ENCODE measurements at places on chromosomes 6 and 20.

DNA sequence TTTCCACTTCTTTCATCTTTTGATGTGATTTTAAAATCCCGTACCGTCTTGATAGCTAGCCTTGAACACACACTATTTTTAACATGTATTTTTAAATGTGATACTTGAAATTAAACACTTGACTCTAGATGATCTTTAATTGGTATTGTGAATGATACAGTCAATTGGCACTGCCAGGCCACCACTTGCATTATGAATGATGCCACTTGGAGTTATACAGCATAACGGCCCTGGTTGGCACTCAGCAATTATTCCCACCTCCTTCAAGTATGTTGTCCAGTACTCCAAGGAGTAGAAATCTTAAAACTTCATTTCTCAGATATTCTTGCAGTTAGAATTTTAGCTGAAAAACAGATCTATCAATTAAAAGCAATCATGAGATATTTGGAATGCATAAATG is 62.9 kb downstream of the TENT5A start:
- no peak for DNase-seq

GRCh38 chr20:49230561-49231133 is 11.4 kb downstream of the DDX27 start:
- no peak for DNase-seq

GRCh38 chr6:46407776-46408530 is 83.3 kb downstream of the RCAN2 start:
- DNase-seq = no peak

- DNase-seq = no peak
Observed at GRCh38 chr6:22026164-22026678, 270.6 kb downstream of the PRL start.

DNA sequence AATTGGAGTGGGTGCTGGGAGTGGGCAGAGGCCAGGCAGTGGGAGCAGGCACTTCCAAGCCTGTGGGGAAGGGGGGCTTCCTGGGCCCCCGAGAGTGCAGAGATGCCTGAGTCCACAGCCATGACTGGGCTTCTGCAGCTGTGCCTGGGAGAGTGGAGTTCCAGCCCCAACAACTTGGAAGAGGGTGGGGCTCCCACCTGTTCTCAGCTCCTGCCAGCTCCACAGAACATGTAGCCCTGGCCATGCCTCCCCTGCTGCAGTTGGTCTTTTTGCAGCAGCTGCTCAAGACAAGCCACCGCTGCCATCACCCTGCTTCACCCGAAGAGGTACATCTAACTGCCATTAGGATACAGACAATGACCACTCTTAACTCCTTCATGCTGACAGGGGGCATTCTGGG is 1092.3 kb downstream of the KHDRBS2 start:
- DNase-seq = no peak

DNA sequence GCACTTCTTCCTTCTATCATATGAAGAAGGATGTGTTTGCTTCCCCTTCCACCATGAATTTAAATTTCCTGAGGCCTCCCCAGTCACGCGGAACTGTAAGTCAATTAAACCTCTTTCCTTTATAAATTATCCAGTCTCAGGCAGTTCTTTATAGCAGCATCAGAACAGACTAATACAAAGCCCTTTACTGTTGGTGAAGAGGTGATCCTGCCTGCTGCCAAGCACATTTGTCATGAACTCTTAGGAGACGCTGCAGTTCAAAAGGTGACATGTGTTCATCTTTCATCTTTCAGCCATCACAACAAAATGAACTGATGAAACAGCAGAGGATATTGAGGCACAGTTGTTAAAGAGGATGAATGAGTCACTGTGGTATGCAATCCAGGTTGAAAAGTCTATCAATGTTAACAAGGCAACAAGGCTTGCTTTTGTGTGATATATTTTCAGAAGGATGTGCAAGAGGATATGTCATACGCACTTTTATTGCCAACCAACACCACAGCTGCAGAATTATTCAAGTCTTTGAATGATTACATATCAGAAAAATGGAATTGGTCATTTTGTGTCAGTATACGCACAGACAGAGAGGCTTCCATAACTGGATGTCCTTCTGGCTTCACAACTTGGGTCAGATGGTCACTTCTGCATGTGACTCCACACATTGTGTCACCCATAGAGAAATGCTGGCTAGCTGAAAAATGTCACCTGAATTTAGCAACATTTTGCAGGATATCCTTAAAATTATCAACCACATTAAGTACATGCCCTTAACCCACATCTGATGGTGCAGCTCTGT is 52.4 kb upstream of the PLN start:
- no peak for DNase-seq

DNA sequence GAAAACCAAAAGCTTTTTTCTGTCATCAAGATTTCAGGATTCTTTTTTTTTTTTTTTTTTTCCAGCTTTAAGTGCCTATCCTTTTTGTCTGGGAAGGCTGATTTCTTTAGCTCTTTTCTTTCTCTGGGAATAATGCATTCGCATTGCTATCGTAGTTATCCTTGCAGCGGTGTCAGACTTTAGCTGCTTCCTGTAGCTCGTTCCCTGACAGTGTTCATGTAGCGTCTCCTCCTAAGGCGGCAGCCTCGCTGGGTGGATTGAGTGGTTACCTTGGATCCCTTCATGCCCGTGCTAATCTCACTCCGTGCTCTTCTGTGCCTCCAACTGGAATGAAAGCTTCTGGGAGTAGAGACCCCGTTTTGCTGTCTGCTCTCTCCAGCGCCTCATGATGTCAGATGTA is 43.1 kb downstream of the UST start:
- DNase-seq = no peak

DNA sequence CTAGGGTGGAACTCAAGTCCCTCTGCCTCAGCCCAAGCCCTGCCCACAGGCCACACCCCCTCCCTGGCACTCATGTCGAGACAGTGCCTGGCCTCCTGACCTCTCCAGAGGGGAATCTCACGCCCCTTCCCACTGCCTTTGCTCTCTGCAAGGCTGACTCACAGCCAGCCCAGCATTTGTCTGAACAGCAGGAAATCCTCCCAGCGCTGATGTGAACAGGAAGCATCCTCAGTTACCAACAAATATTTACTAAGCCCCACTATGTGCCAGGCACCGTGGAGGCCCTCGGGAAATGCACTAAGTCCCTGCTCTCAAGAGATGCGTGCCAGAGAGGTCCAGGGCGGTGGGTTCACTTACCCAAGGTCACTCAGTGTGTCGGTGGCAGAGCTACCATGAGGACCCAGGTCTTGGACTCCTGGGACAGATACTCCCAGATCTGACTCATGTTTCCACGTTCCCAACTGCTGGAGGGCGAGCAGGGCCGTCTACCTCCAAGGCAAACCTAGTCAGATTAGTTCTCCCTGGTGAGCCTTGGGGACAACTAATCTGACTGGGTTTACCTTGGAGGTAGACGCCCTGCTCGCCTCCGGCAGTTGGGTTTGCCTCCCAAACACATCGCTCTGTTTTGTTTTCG is 7.8 kb downstream of the ADA start:
- peak; percentile 46 for DNase-seq

- DNase-seq = no peak
Observed at GRCh38 chr20:38905375-38905774, 20.8 kb upstream of the FAM83D start.

DNA sequence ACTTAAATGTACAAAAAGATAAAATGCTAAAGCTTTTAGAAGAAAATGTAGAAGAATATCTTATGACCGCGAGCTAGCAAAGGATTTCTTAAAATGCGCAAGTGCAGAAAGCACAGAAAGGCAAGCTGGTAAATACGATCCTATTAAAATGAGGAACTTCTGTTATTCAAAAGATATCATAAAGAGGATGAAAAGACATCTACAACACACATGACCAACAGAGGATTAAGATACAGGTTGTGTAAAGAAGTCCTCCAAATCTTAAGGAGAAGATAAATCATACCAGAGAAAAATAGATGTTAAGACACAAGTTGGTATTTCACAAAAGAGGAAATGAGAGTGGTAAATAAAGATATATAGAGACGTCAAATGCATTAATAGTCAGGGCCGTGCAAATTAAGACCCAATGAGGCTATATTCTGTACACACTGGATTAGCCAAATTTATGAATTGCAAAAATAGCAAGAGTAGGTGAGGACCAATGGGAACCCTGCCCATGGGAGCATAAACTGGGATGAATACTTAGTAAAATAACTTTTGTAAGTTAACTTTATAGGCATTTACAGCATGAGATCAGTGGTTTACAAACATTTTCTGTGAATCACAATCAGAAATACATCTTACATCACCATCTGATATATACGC is 23.0 kb downstream of the APCDD1L start:
- no peak for DNase-seq

DNA sequence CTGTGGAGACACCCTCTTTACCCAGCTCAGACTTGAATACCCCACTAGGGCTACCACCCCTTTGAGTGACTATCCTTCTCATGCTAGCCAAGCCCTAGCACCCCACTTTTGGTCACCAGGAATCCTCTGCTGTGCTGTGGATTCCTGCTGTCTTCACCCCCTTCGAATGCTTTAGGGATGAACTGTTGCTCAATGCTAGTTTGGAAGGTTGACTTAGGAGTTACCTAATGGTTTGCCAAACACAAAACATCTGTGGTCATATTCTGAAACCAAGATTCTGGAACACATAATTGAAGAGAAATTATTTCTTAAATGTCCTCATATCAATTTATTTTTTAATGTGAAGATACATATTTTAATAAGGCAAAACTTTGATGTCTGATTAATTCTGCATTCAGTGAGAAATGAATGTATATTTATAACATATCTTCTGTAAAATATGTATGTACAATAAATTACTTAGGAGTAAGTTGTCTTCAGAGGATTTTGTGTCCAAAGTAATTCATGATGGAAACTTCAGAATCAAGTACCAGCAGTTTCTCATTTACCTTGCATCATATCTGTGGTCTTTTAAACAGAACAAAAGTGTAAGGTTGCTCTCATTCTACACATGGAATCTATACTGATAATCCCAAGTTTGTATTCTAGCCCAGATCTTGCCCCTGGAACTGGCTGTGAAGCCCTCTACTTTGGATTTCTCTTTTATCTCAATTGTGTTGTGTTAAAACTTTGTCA is 46.9 kb downstream of the TMEM200A start:
- no peak for DNase-seq

- DNase-seq = no peak
Observed at GRCh38 chr20:14336686-14337085, 726 bp downstream of the FLRT3 start.

- no peak for DNase-seq
Observed at GRCh38 chr20:10080574-10080973, 45.8 kb downstream of the ANKEF1 start.

GRCh38 chr20:23915844-23916243 is 36.3 kb upstream of the CST5 start:
- DNase-seq = no peak

- DNase-seq = no peak
Observed at GRCh38 chr6:48826152-48826515, 636.9 kb downstream of the MMUT start.

GRCh38 chr20:39082622-39083398 is 120.7 kb downstream of the DHX35 start:
- no peak for DNase-seq

- DNase-seq = no peak
Observed at GRCh38 chr6:19175023-19175422, 662.1 kb upstream of the ID4 start.

- DNase-seq = no peak
Observed at GRCh38 chr6:47376930-47377329, 67.2 kb upstream of the TNFRSF21 start.

- DNase-seq = no peak
Observed at GRCh38 chr6:10557913-10558312, 36.8 kb downstream of the GCNT2 start.

GRCh38 chr20:7379621-7380220 is 560.5 kb downstream of the HAO1 start:
- DNase-seq = no peak

- no peak for DNase-seq
Observed at GRCh38 chr6:5213836-5214235, 46.9 kb downstream of the LYRM4 start.

GRCh38 chr6:5979650-5980420 is 26.9 kb downstream of the NRN1 start:
- DNase-seq = no peak

DNA sequence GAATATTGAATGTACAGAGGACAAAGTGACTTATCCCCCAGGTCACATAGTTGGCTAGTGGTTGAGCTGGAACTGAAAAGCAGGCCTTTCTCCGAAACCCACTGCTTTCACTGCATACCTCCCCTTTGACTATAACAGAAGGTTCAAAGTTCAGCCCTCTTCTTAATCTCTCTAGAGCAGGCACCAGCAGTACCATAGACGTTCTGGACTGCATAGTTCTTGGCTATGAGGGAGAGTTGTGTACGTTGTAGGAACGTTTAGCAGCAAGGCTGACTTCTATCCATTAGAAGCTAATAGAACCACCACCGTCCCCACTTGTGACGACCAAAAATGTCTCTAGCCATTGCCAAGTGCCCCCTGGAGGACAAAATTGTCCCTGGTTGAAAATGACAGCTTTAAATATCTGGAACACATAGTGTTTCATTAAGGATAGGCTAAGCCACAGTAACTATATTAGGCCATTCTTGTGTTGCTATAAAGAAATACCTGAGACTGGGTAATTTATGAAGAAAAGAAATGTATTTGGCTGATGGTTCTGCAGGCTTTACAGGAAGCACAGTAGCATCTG is 123.8 kb upstream of the MTHFD1L start:
- no peak for DNase-seq

DNA sequence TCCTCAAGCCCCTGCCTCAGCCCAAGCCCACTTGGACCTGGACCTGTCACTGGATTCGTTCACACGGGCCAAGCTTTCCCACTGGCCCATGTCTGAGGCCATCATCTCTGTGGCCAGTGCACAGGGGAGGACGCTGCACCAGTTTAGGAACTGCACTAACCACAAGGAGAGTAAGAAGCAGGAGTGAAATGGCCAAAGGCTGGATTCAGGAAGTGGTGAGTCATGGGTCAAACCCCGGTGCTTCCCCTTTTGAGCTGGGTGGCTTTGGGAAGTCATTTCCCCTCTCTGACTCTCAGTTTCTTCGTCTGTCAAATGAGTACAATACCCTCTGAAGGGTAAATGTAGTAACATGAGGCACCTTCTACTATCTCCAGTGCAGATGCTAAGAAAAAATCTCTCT is 87.9 kb downstream of the CD40 start:
- no peak for DNase-seq

DNA sequence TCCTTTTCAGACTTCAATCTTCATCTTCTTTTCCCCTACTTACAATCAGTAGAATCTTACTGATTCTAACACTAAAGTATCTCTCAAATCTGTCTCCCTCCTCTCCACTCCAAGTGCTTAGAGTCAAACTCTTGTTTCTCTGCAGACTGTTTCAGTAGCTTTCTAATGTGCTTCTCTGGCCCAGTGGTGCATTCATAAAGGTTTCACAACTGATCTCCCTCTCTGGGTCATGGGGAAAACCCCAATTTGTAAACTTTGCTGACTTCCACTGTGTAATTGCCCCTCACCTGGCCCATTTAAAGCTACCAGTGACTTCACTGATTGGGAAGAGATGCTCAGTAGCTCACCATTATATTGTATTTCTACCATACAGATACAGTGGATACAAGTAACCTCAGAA is 183.6 kb downstream of the FAXC start:
- no peak for DNase-seq

DNA sequence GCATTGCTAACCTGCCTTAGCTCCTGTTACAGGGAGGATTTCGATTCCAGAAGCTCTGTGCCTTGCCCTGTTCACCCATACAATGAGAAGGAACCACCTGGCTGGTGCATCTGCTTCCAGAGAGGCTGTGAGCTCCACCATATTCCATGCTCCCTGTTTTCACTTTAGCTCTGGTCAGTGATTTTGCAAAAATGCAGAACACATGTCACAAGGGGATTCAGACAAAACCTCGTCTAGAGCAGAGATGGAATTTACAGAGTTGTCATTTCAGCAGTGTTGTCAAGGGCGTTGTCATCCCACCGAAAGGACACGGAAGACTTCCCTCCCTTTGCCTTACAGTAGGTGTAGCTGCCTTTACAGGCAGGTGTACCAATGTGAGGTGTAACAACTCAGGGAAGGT is 223.0 kb upstream of the ARID1B start:
- DNase-seq = no peak
